ENCODE measurements at places on chromosomes 2 and 18.

DNA sequence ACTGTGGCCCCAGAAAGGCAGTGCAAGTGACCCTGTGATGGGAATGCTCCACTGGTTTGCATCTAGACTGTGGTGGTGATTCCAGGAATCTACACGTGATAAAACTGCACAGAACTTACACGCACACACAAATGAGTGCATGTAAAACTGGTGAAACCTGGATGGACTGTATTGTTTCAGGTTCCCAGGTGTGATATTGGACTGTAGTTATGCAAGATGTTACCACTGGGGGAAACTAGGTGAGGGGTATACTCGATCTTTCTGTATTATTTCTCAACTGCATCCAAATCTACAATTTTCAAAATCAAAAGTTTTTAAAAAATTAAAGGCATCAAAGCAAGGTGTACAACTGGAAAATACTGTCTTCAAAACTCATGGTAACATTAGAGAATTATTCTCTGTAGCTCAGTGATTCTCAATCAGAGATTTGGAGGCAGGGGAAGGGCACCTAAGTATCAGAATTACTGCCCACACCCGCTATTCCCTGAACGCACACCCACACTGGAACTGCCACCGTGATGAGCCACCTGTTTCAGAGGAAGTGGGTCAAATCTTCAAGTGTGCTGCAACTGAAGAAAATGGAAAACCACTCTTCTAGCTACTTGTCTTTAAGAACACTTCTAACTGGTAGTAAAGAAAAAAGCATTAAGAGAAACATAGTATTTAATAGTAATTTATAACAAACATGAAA lies 26.7 kb downstream of the PTPN2 start:
- DNase-seq: no peak

DNA sequence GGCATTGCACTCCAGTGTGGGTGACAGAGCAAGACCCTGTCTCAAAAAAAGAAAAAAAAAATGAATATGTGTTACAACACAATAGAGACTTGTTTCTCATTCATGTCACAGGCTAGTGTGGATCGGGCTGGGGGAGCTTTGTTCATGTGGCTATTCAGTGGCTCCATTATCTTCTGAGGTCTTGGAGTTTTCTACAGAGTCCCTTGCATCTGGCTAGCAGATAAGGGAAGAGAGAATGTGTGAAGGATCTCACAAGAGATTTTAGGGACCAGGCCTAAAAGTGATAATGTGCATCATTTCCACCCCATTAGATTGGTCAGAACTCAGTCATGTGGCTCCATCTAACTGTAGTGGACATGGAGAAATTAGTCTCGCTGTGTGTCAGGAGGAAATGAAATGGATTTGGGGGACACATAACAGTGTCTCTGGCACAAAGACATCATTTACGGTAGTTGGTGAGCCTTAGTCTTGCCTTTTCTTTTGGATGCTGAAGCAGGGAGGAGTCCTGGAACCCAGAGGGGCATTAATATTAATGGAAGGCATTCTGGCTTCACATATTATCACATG lies 32.4 kb upstream of the CASP10 start:
- DNase-seq: no peak

GRCh38 chr2:144163592-144163991 lies 356.3 kb downstream of the ZEB2 start:
- no peak for DNase-seq

GRCh38 chr2:168912901-168913369 lies 11.8 kb downstream of the G6PC2 start:
- DNase-seq: peak; percentile 17

- no peak for DNase-seq
Measured at GRCh38 chr2:88136817-88137216, 9.0 kb upstream of the FABP1 start.
